Glomerular endothelial cell (primary cell): ENCODE measurements at places on chromosomes 13 and 19. TPM values are rescaled to one million over a fixed set of nuclear protein-coding genes. Genes with fewer than 3 reads are reported as not detected.

- DNase-seq, result no peak
Measured at GRCh38 chr19:23075031-23075733, 41.6 kb upstream of the ZNF730 start.

DNA sequence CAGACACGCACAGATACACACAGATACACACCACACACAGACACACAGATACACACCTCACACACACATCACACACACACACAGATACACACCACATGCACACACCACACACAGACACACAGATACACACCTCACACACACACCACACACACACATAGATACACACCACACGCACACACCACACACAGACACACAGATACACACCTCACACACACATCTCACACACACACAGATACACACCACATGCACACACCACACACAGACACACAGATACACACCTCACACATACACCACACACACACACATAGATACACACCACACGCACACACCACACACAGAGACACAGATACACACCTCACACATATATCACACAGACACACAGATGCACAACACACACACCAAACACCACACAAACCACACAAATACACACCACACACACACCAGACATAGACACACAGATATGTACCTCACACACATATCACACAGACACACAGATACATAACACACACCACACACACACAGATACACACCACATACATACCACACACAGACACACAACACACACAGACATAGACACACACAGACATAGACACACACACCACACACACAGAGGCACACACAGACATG, 24.2 kb upstream of the SLC7A10 start:
- DNase-seq, result no peak

DNA sequence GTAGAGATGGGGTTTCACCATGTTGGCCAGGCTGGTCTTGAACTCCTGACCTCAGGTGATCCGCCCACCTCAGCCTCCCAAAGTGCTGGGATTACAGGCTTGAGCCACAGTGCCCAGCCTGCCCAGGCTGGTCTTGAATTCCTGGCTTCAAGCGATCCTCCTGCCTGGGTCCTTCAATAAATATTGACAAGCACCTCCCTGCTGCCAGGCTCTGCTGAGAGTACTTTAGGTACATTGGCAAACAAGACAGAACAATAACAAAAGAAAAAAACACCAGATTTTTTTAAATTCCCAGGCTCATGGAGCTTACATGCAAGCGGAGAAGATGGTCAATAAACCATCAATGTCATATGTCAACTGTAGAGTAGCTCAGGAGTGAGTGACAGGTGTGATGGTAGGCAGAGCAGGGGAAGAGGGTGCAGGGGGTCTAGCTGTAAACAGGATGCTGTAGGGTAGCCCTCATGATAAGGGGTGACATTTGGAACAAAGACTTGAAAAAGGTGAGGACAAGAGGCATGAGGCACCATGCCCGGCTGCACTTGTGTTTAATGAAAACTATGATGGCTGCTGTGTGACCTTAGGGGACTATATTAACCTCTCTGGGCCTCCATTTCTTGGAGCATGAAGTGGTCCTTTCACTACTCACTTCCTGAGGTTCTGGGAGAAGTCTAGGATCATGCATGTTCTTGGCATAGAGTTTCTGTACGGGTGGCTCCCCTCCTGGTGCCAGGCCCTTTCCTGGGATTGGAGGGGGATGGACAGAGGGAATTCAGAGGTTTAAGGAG, 19.6 kb downstream of the SULT2B1 start:
- DNase-seq, result no peak

GRCh38 chr19:39995794-39996193, 1.1 kb upstream of the ZNF546 start:
- DNase-seq, result no peak

DNA sequence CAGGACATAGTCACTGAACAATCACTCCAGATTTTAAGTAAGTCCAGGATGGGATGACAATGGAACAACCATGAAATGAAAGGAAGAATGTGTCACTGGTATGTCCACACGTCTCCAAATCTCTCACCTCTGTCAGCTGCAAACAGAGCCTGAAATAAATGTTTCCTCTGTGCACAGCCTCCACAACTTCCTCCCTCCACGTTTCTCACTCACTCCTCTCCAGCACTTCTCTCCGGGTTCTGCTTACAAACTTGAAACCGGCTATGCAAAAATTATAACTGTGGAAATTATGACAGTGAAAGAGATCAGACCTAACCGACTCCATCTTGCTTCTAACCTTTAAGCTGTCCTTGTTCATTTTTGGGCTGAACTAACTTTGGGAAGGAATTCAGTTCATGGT, 35.0 kb upstream of the ALOX5AP start:
- no peak for DNase-seq

DNA sequence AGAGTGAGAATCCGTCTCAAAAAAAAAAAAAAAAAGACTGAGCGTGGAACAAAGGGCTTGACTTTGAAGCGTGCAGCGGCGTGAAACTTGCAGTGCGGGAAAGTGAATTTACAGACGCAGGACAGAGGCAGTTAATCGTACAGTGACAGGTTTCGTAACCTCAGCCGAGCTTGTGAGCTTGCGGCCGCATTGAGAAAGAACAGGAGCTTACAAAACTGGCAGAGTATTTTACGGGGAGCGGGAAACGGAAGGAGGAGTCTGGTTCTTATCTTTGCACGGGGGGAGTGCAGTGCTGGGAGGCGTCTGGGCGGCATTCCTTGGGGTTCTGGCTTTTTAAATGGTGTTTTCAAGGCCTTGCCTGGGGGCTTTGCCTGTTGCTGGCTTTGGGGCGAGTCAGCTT, 6.0 kb upstream of the BSG start:
- DNase-seq, result no peak

- DNase-seq, result no peak
Measured at GRCh38 chr19:47032171-47032811, 12.7 kb downstream of the NPAS1 start.

ECSIT gene
- total RNA-seq, result 24.9 and 25.3 TPM in 2 replicates

FKRP gene
- total RNA-seq, result 22.5 and 35.5 TPM in 2 replicates

PCDH17 gene
- 0.39 and 3.0 TPM in 2 replicates for total RNA-seq

RYR1 gene
- 0.05 and 0.06 TPM in 2 replicates for total RNA-seq

CYP4F12 gene
- not detected in 2 replicates for total RNA-seq

ADGRE1 gene
- not detected in 2 replicates for total RNA-seq
